ENCODE measurements at places on chromosomes 12 and 14.

- DNase-seq, result peak; percentile 46
These were observed 122.1 kb downstream of the CALM1 start for GRCh38 chr14:90518941-90519256.

DNA sequence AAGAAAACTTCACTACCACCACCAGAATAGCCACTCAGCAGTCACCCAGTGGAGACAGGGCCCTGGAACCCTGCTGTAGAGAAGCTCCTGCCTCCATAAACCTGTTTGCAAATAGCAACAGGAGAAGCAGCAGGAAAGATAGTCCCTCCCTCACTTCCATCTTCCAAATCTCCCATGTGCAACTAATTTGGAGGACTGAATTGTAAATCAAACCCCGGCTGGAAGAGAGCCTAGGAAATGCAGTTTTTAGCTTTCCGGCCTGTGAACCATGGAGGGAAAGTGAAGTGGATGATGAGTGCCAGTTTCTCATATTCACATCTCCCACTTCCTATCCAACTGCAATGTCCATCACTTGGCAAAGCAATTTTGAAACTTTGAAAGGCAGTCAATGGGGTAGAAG, 167.2 kb upstream of the FRMD6 start:
- DNase-seq, result no peak

DNA sequence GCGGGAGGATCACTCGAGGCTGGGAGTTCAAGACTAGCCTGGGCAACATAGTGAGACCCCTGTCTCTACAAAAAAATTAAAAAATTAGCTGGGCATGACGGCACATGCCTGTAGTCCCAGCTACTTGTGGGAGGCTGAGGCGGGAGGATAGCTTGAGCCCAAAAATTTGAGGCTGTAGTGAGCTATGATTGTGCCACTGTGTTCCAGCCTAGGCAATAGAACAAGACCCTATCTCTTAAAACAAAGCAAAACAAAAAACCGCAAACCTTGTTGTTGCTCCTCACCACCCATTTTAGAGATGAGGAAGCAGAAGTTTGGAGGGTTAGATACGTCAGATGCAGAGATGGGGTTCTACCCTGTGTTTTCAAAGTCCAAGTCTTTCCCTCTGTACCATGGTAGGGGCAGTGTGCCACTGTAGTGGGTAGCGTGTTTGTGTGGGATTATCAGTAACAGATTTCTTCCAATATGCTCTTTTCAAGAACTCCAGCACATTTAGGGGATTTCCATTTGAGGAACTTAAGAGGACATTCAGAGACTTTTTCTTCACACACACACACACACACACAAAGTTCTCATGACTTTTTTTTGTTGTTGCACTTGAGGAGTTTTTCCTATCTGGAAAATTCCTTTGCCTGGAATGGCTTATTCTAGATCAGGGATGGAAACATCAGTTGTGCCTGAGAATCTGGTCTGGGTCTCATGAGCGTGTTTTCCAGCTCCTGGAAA, 186.5 kb downstream of the CHST11 start:
- DNase-seq, result no peak

- no peak for DNase-seq
These were observed 364.9 kb downstream of the GALC start for GRCh38 chr14:87628129-87628528.

GRCh38 chr12:65885716-65886115, 61.4 kb downstream of the HMGA2 start:
- no peak for DNase-seq

DNA sequence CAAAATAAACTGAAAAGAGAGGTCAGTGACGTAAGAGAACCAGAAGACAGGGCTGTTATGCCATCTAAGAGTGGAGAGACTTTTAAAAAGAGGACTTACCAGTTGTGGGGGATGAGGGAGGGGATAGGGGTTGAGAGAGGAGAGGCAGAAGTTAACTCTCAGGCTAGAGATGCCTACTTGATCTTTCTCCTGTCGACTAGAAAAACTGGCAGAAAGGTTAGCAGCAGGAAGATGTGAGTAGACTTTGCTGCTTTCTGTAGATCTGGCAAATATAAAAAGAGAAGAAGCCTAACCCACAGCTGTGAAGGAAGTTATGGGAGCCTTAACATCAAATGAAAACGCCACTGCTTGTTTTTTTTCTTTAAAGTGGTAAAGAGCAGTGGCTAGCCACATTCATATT, 10.7 kb downstream of the CREBL2 start:
- no peak for DNase-seq

- DNase-seq, result peak; percentile 67
These were observed 3.0 kb downstream of the WNT1 start for GRCh38 chr12:48980953-48981756.

GRCh38 chr14:99768381-99768780, 24.8 kb upstream of the EML1 start:
- no peak for DNase-seq

GRCh38 chr14:71488703-71489191, 443.5 kb upstream of the RGS6 start:
- no peak for DNase-seq

GRCh38 chr12:115118177-115118724, 434.3 kb upstream of the TBX3 start:
- DNase-seq, result no peak

- no peak for DNase-seq
These were observed 21.4 kb downstream of the CCDC62 start for GRCh38 chr12:122795807-122796206.

- DNase-seq, result peak; percentile 31
These were observed 176.7 kb upstream of the SEL1L start for GRCh38 chr14:81710232-81710845.

- DNase-seq, result no peak
These were observed 485.0 kb downstream of the PRKD1 start for GRCh38 chr14:29442696-29443095.

DNA sequence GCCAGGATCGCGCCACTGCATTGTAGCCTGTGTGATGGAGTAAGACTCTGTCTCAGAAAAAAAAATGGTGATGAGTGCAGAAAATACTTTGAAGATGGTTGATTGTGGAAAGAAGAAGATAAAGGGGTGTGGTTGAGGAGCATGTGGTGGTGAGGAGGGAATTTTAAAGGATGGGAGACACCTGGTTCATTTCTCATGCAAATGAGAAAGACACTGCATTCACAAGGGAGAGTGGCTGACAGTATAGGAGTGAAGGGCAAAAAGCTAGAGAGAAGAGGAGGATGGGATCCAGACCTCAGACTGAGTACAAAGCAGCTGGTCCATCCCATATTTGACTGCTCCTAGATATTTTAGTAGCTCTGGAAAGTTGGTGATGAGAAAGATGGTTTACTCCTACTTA, 206.0 kb downstream of the SNAPC1 start:
- DNase-seq, result no peak

DNA sequence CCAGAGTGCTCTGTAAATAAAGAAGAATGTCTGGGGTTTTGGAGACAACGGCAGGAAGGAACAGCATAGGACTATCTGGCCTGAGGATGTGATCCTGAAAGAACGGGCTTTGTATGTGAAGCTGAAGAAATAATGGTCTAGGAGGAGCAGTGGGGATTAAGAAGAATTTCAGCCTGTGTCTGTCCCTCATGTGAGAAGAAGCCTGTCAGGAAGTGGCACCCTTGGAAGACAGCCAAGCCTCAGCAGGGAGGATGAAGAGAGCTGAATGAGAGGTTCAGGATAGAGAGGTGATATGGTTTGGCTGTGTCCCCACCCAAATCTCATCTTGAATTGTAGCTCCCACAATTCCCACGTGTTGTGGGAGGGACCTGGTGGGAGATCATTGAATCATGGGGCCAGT, 56.9 kb upstream of the TCL1A start:
- peak; percentile 44 for DNase-seq

- DNase-seq, result no peak
These were observed 120.0 kb upstream of the SLC38A2 start for GRCh38 chr12:46492471-46493085.

GRCh38 chr14:23565626-23566025, 2.0 kb downstream of the AP1G2 start:
- DNase-seq, result no peak

DNA sequence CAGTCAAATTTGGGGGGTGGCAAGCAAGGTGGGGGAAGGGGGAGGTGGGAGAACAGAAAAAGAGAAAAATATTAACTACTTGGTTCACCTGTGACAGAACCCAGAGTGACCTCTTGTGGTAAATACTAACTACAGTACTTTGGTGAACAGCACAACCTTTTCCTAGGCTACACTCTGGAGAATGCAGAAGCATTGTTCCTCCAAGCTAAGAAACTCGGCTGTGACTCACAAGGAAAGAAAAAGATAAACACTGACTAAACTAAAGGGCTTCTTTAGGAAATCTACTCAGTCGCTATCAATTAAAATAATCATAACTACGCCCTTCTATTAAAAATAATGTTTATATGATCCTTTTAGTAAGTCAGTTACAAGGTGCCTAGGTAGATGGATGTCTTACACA, 5.4 kb downstream of the KCNH5 start:
- peak; percentile 12 for DNase-seq

DNA sequence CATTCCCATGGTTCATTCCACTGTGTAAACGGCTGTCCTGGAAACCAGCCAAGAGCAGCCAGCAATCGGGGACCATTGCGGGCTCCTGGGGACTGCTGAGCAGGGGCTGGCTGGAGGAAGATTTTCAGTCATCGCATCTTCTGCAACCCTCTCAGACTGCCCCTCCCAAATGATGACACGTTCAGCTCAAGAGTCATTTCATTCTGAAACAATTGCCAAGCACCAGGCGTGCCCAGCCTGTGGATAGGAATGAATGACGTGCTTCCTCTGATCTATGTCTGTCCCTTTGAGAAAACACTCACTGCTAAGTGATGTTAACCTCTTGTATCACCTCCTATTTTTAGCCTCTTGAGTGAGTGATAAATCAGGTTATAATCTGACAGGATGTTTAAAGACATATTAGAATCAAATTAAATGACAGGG, 62.0 kb downstream of the NDUFA12 start:
- DNase-seq, result no peak

- no peak for DNase-seq
These were observed 246.3 kb downstream of the PRKD1 start for GRCh38 chr14:29681316-29681715.

GRCh38 chr12:132428936-132429601, 60.9 kb upstream of the FBRSL1 start:
- DNase-seq, result peak; percentile 65

DNA sequence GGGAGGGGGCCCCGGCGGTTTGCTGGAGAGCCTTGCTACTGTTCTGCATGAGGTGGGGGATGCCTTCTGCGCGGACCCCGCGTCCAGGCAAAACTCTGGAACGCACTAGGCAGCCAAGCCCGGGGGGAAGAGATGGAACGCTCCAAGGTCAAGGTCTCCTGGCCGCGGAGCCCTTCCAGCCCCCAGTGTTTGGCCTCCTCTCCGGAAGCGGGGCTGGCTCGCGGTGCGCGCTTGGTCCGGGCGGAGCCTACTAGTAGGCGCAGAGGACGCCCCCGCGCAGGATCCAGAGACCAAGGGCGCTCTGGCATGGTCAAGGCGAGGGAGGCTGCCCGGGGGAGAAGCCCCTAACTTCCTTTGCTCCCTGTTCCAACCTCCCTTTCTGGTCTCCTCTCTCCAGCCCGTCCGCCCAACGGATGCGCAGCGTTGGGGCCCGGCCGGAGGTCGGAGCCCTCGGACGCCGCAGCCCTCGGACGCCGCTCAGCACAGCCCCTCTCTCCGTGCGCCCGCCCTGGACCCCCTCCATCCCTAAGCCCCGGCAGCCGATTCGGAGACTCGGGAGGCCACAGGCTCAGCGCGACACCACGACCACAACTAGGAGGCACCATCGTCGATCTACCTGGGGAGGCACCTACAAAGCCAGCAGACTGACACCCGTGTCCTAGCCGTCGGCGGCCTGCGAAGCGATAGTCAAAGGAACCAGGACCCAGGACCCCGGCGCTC, 669 bp upstream of the KCNK13 start:
- peak; percentile 7 for DNase-seq

- no peak for DNase-seq
These were observed 50.5 kb downstream of the TRAF3 start for GRCh38 chr14:102827716-102828115.

DNA sequence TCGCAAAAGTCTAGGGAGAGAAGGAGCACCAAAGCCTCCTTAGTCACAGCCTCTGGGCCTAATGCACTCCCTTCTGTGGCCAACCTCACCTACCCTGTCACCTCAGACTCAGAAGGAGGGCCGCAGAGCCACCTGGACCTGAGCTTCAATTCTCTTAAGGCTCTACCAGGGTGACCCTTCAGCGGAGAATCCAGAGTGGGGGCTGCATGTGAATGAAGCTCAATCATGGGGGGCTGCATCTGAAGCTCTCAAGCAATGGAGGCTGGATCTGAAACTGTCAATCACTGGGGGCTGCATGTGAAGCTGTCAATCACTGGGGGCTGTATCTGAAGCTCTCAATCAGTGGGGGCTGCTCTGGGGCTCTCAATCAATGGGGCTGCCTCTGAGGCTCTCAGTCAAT, 43.1 kb upstream of the EIF5 start:
- DNase-seq, result no peak

- DNase-seq, result peak; percentile 71
These were observed 505 bp downstream of the RASSF3 start for GRCh38 chr12:64610660-64611340.

DNA sequence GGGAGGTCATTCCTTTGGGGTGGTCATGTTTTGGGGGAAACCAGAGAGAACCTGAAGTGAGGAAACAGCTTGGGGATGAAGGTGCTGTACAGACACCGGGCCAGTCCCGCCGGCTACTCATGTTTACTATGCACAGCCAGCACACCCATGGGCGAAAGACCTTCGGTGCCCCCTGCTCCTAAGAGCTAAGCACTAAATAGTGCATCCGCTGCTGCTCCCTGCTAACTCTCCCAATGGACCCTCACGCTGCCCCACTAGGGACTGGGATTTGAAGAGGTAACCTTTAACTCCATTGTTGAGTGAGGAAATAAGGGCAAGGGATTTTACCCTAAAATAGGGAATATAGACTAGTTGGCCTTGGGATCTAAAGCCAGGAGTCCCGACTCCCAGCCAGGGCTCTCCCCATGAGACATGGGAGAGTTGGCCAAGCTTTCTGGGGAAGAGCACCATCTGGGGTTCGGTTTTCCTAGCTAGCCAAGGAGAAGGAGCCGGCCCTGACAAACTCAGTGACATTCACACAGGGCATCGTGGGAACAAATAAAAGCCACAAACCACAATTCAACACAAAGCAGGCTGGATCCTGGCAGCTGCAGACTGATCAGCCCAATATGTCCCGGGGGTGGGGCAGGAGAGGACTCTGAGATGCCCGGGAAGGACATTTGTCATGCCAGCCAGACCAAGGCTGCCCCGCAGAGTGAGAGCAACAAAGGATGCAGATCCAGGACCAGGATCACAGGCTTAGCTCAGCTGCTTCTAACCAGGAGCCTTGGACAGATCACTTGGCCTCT, 91.7 kb downstream of the SINHCAF start:
- DNase-seq, result no peak

Data from RPMI8226 (cell line).